Uterine smooth muscle cell (primary cell): ENCODE measurements at places on chromosomes 2 and 18. TPM values are rescaled to one million over a fixed set of nuclear protein-coding genes. Genes with fewer than 3 reads are reported as not detected.

The ZNF385B gene
- total RNA-seq = not detected in 2 replicates

The RIF1 gene
- total RNA-seq = 52.6 and 63.5 TPM in 2 replicates

The UGT1A8 gene
- 0.12 TPM in 1 of 2 replicates, not detected in the other for total RNA-seq

The THAP4 gene
- 44.4 and 47.7 TPM in 2 replicates for total RNA-seq
